ENCODE measurements at places on chromosomes 2 and 18.

DNA sequence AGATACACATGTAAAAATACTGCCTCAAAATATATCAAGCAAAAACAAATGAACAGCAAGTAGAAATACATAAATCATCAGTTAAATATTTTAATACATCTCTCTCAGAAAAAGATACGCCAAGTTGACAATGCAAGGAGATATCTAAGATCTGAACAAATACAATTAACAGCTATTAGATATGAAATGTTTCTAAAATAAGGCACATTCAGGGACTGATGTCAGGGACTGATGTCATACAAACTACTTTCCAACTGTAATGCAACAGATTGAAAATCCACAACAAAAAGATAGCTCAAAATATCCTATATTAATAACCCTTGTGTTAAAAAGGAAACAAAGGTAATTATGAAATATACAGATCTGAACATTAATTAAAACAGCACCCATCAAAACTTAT, 51.7 kb downstream of the TLK1 start:
- no peak for DNase-seq

DNA sequence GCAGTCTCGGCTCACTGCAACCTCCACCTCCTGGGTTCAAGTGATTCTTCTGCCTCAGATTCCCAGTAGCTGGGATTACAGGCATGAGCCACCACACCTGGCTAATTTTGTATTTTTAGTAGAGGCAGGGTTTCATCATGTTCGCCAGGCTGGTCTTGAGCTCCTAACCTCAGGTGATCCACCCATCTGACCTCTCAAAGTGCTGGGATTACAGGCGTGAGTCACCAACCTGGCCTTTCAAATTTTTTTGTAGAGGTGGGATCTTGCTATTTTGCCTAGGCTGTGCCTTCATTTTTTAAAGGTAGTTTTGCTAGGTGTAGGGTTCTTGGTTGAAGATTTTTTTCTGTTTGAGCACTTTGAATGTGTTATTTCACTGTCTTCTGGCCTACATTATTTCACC, 6.2 kb downstream of the HAUS1 start:
- DNase-seq = no peak

- DNase-seq = no peak
Observed at GRCh38 chr18:470661-471501, 29.6 kb downstream of the COLEC12 start.

GRCh38 chr18:55853268-55853667, 265.3 kb upstream of the TCF4 start:
- no peak for DNase-seq

DNA sequence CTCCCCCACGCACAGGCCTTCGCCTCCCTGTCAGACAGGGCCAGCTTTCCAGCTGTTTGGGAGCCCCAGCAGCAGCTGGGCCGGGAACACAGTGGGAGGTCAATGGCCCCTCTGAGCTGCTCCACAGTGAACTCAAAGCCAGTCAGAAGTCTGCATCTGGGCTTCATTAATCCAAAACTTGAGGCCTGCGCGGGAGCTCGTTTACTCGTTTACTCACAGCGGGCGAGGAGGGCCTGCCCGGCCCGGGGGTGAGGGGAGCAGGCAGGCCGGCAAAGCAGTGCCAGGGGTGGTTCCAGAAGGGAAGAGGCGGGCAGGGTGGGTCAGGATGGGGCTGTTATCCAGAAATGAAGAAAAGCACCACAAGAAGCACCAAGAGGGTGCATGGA, 36.8 kb upstream of the SEMA4C start:
- DNase-seq = no peak

GRCh38 chr18:29146068-29146467, 969.1 kb upstream of the CDH2 start:
- no peak for DNase-seq

DNA sequence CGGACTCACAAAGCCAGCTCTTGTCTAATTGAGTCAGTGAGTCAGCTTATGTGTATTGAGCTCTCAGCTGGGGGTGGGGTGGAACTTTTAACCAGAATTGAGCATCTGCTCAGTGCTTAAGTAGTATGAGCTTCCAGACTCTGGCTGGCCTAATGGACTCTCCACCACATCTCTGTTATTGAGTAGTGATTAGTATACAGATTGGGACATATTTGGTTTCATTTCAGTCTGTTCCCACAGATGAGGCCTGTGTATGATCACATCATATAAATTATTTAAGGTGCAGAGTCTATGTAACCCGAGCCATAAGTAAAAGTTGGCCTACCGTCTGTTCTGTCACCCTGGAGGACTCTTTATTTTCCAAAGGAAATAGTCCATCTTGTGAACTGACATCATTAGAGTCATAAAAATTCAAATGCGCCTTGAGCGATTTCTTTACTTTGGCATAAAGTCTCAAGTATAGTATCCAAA, 152.1 kb downstream of the THSD7B start:
- no peak for DNase-seq

DNA sequence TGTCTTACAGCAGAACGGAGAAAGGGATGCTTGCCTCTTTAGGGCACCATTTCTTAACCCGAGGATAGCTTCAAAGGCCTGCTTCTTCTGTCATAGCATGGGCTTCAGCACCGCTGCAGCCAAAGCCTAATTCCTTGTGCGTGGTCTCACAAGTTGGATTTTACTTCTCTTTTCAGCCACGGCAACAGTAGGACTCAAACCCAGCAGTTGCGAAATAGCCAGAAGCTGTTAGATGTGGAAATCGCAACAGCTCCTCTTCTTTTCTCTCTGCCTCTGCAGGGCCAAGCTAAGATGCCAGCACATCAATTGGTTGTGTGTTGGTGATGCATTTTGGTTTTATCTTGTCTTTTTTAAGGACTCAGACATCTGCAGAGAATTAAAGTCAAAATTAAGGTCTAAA, 3.1 kb downstream of the NRXN1 start:
- DNase-seq = no peak

DNA sequence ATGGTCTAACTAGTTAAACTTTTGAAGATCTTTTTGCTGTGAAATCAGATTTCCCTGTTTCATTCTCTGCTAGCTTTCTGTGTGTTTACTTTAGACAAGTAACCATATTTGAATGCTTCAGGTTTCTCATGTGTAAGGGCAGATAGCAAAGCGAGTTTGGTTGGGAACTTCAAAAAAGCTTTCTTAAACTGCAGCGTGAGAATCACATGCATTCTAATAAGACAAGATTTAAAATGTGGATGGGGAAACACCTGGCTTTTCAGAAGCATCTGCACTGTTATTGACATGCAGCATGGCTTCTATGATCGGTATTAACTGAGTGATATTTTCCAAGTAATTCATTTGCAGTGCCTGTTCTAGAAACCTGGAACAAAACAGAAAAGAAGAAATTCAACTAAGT, 119.3 kb downstream of the ABCA12 start:
- no peak for DNase-seq

DNA sequence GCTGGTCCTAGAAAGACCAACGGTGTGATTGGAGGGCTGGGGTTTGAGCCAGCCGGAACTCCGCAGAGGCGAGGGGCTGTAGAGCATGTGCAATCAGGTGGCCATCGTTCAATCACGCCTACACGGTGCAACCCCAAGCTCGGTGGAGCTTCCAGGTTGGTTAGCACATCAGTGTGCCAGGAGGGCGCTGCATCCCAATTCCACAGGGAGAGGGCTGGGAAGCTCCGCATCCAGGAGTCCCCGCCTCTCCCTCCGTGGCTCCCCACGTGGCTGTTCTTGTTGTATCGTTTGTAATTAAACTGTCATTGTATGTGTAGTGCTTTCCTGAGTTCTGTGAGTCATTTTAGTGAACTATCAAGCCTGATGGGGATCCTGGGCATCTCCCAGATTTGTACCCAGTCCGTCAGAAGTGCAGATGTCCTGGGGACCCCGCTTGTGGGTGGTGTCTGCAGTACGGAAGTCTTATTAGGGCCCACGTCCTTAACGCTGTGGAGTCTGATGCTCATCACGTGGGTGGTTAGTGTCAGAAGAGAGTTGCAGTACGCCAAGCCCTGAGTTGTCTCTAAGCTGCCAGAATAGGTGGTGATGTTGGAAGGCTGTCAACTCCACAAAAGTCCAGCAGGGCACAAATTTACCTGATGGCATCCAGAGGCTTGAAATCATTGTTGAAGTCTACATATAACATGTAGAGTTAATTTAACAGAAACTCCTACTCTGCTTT, 20.6 kb upstream of the AMMECR1L start:
- DNase-seq = no peak

- no peak for DNase-seq
Observed at GRCh38 chr2:120425014-120425413, 79.1 kb downstream of the INHBB start.

DNA sequence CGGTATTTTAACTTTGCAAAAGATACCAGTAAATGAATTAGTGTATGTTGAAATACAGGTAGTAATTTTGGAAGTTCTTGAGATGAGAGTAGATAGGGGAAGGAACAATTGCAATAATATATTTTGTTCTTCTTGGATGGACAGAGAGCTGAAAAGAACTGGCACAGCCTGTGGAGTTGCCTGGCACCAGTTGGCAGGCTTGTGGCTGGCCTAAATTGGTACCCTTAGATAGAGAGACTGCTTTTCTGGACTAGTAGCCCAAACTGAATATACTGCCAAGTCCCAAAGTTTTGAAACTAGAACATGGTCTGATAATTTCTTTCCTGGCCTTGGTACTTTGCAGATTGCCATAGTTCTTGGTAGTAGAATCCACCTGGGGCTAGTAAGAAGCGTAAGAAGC, 26.9 kb downstream of the MYO1B start:
- DNase-seq = no peak

DNA sequence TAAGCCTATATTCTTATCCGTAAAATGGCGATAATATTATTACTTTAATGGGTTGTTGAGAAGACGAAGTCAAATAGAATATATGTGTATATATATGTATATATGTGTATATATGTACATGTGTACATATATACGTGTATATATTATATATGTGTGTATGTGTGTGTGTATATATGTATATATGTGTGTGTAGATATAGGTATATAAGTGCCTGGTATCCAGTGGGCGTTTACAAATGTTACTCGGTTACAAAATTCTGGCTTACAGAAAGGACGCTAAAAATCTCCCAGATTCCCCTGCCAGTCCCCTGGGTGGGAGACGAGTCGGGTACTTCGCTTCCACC, 295 bp upstream of the MTX2 start:
- DNase-seq = no peak

GRCh38 chr2:99640635-99641151, 150.9 kb upstream of the REV1 start:
- no peak for DNase-seq

DNA sequence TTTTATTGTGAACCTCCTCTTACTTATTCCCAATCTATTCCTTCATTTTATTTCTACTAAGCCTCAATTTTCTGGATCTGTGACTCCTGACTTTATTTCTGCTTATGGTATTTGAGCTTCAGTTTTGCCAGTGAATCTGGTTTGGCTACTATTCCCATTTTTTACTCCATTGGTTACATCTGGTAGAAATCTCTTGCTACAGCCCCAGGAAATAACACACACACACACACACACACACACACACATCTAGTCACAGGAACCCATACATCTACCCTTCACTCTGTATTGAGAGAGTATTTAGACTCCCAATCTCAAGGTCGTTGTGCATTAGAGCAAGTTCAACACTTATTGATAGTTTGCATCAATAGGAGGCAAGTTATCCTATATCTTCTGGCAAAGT, 37.0 kb upstream of the GALNT5 start:
- DNase-seq = no peak

GRCh38 chr18:59961070-59961469, 61.3 kb downstream of the PMAIP1 start:
- no peak for DNase-seq
